ENCODE measurements at places on chromosomes 5 and 9.

- no peak for DNase-seq
Measured at GRCh38 chr9:135456436-135457104, 23.0 kb upstream of the PPP1R26 start.

DNA sequence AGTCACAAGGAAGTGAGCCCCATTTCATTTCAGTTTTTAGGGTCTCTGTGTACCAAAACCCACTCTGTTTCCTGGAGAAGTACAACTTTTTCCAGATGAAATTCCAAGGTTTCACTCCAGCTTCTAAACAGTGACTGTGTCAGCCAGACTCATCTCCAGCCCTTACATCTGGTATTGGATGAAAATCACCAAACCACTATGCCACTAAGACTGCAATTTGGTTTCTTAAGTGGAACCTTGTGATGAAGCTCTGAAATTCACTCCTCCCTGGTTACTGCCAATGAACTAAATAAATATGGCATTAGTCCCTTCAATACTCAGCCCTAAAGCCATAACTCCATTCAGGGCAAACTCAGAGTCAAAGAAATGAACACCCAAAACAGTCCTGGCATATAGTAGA is 211.2 kb upstream of the DAPK1 start:
- DNase-seq = no peak

DNA sequence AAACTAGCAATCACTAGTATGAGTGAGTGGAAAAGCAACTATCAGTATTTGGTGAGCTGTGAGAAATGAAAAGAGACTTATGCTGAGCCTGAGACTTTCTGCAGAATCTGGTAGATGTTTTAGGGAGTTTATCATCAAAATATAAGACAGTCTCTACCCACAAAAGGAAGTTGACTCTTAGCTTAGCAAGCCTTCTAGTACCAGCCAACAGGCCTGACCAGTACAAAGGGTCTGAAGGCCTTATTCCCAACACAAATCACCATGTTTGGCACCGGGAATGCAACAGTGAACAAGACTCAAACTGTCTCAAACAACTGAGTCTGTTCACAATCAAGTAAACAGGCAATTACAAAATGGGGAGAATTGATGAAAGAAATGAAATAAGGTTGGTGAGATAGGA is 244.4 kb downstream of the CWC27 start:
- DNase-seq = no peak

DNA sequence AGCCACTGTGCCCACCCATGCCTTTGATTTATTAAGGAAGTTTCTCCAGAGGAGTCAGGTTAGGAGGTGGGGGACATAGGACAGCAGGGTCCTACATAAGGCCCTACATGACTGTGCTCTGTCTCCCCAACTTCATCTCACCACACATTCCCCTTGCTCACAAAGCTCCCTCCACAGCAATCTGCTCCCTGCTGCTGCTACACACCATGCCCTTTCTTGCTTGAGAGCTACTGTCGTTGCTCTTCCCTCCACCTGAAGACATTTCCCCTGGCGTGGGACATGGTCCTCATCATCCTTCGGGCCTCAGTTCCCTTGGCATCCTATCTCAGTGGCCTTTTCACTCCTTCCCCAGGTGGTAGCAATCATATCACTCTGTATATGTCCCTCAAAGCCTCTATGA is 75.9 kb upstream of the DAPK1 start:
- DNase-seq = no peak

DNA sequence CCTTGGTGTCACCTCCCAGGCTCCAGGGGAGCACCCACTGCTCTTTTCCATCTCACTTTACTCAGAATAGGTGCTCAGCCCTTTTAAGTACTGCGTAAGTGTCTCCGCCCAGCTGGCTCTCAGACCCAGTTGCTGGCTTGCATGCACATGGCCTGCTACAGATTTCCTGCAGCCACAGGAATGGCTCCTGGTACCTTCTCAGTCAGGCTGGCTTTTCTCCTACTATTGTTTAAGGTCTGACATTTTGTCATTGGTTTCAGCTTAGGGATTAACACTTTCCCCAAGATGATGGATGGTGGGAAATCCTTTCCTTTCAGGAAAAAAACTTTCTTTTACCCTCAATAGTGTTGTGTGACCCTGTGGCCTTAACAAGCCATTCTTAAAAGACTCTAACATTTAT is 1652.3 kb upstream of the WWC1 start:
- DNase-seq = no peak

- no peak for DNase-seq
Measured at GRCh38 chr9:98922721-98923435, 20.8 kb upstream of the COL15A1 start.

GRCh38 chr5:58477760-58478376 is 13.4 kb upstream of the GAPT start:
- DNase-seq = no peak

DNA sequence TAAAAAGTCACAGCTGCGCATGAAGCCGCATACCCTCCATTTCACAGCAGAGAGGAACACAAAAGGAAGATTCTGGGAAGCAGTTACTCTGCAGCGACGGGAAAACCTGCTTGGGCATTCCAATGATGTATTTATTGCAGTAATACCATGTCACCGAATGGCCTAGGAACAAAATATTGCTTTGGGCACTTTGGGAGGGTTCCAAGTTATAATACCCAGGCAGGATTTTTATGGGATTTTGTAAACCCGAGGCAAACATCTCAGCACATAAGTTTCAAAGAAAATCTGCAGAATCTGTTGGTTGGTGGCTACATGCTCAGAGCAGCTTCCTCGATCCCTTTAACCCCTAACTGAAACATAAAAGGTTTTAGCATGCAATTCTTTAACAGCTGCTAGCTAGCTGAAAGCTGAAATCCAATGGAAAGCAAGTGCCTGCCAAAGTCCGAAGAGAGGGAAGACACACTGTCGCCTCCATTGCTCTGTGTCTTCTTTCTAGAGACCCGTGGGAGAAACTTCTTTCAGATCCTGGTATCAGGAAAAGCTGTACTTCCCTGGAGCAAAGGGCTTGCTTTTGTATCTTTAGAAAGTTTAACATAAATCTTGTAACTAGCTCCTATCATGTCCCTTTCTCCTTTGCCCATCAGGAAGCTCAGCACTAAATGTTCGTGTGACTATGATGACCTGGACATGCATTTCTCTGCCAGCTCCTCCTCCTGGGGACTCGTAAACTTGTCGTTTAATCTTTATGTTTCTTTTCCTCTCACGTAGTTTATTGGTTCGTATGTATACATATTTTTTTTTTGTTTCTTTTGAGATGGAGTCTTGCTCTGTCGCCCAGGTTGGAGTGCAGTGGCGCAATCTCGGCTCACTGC is 195.0 kb downstream of the MAPKAP1 start:
- no peak for DNase-seq

DNA sequence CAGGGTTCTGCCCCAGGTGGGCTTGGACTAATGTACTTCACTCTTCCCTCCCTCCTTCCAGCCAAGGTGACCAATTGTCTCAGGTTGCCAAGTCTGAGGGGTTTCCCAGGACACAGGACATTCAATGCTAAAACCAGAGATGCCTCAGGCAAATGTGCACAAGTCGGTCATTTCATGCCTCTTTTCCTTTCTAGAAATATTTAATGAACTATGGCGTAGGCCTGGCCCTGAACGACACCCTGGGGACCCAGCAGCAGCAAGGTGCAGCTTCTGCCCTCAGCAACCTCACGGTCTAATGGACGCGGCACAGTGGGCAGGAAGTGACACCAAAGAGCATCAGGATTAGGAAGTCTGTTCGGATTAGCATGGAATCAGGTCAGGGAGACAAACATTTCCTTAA is 148.1 kb downstream of the MTX3 start:
- DNase-seq = no peak

- DNase-seq = no peak
Measured at GRCh38 chr9:129904734-129905133, 69.5 kb downstream of the USP20 start.

DNA sequence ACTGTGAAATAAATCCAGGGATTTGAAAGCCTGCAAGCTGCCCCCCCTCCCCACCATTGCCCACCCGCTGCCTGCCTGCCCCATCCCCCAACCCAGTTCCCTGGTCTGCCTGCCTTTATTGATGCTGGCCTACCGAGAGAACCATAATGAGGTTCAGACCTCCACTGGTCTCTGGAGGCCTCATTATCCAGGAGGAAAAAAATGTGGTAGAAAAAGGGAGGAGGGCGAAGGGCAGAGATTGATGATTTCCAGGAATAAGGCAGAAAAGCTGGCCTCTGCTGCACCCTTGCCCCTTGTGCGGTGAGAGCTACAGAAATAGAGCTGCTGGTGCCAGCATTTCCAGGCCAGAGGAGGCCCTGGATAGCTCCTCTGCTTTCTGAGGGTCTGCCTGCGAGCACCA is 216.1 kb downstream of the PAPPA start:
- no peak for DNase-seq

DNA sequence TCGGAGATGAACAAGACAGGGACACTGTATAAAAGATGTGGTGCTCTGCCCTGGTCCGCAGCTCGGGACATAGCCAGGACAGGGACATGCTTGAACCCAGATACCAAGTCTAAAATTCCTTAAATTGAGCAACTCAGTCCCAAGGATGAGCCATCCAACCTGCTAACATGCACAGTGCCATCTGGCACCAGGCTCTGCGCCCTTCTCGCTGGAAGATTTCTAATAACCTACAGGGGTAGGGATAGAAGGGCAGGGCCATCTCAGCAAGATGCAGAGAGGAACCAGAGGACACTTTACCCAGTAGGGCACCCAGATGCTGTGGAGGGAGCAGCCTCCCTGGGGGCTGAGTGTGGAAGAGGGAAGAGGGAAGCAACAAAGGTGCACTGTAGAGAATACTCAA is 60.1 kb downstream of the SEMA4D start:
- no peak for DNase-seq

- no peak for DNase-seq
Measured at GRCh38 chr9:35397923-35398322, 92.0 kb upstream of the RUSC2 start.

DNA sequence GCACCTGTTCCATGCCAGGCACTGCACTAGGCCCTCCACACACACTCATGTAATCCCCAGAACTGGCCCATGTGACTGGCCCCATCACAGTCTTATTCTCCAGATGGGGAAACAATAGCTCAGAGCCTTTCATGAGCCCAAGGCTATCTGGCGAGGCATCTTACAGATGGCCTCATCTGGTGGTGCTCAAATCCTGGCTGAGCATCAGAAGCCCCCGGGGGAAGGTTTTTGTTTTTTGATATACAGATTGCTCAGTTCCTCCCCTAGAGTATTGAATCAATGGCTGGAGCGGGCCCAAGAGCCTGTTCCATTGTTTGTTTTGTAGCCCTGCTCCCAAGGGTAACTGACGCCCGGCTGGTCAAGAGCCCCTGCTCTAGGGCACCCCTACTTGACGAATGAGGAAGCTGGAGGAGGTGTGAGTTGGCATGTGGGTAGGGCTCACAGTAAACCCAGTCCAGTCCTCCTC is 145.3 kb upstream of the RAPGEF1 start:
- no peak for DNase-seq

- DNase-seq = no peak
Measured at GRCh38 chr9:111961575-111961974, 65.0 kb downstream of the UGCG start.

GRCh38 chr5:33059081-33059480 is 348.0 kb downstream of the NPR3 start:
- no peak for DNase-seq

GRCh38 chr5:73908846-73909245 is 282.9 kb downstream of the ARHGEF28 start:
- no peak for DNase-seq

- no peak for DNase-seq
Measured at GRCh38 chr5:54884195-54884536, 101.2 kb downstream of the ESM1 start.

DNA sequence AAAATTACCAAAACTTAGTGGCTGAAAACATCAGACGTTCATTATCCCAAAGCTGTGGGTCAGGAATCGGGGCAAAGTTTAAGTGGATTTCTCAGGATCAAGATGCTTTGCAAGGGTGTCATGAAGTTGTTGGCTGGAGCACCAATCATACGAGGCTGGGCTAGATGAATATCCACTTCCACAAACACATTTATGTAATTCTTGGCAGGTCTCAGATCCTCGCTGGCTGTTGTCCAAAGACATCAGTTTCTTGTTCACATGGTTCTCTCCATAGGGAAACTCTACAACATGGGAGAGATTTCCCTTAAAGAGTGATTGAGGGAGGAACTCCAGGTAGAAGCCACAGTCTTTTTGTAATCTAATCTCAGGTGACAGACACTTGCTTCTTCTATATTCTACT is 20.2 kb upstream of the CCDC192 start:
- no peak for DNase-seq

GRCh38 chr5:96229188-96229587 is 203.9 kb downstream of the PCSK1 start:
- DNase-seq = no peak

DNA sequence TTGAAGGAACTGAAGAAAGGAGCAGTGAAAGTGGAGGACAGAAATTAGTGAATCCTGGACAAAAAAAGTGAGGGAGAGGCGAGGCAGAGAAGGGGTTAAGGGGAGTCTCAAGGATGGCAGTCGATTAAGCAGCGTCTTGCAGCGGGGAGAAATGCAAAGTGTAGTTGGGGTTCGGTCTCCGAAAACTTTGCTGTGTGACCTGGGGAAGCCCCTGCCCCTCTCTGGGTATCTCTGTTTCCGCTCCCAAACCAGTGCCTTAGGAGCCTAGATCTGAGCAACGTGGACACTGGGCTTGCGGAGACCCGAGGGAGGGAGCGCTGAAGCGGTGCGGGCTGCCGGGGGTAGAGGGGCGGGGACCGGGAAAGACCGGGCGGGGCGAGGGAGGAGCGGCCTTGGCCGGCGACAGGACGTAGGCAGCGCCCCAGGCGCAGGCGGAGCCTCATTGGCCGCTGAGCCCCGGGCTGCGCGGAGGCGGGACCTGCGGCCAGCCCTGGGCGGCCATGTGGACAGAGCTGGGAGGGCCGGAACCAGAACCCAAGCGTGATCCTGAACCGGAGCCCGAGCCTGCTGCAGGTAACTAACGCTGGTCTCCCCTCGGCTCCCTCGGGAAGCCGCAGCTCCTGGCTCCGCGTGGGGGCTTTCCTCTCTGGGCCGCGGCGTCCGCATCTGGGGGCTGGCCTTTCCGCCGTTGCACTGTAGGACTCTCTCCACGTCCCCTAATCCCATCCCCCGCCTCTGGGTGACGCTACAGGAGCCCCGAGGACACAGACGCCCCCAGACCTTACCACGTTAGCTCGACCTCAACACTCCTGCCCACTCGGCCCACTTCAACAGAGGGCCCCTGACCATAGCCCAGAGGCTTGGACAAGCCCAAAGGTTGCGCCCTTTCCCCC is at the start of gene ALDH1B1:
Gene ALDH1B1, plus strand, starts transcription at position 468 of the 893 bp plus-strand sequence. CDS start 3,047 bp downstream, outside the sequence.
- DNase-seq = peak; percentile 94

Data from D721Med (cell line).